ENCODE measurements at places on chromosomes 11 and 22. TPM values are rescaled to one million over a fixed set of nuclear protein-coding genes. Genes with fewer than 3 reads are reported as not detected.

GRCh38 chr11:121557348-121557747, 104.6 kb upstream of the SORL1-AS1 start:
- DNase-seq, result no peak
- no peak overlapping the region for H3K4me3 ChIP-seq
- no peaks in the 10 kb centered on the region for H3K27me3 ChIP-seq
- no peak overlapping the region for H3K27ac ChIP-seq

- peak overlapping the region; percentile 43 for H3K27ac ChIP-seq
- peaks cover 9% of the 10 kb centered on the region for H3K4me1 ChIP-seq
- DNase-seq, result no peak
- H3K27me3 ChIP-seq, result no peaks in the 10 kb centered on the region
These were observed 63.8 kb upstream of the RRAS2 start for GRCh38 chr11:14422814-14423182.

- H3K4me3 ChIP-seq, result no peak overlapping the region
- no peak for DNase-seq
- H3K36me3 ChIP-seq, result no peaks in the 10 kb centered on the region
These were observed 56.2 kb downstream of the DENND5A start for GRCh38 chr11:9208726-9209501.

- no peak for DNase-seq
- no peaks in the 10 kb centered on the region for H3K36me3 ChIP-seq
- no peaks in the 10 kb centered on the region for H3K4me1 ChIP-seq
- no peak overlapping the region for H3K4me3 ChIP-seq
- no peaks in the 10 kb centered on the region for H3K27me3 ChIP-seq
- no peak overlapping the region for H3K27ac ChIP-seq
These were observed 106.4 kb downstream of the MIAT start for GRCh38 chr22:26763633-26764361.

DNA sequence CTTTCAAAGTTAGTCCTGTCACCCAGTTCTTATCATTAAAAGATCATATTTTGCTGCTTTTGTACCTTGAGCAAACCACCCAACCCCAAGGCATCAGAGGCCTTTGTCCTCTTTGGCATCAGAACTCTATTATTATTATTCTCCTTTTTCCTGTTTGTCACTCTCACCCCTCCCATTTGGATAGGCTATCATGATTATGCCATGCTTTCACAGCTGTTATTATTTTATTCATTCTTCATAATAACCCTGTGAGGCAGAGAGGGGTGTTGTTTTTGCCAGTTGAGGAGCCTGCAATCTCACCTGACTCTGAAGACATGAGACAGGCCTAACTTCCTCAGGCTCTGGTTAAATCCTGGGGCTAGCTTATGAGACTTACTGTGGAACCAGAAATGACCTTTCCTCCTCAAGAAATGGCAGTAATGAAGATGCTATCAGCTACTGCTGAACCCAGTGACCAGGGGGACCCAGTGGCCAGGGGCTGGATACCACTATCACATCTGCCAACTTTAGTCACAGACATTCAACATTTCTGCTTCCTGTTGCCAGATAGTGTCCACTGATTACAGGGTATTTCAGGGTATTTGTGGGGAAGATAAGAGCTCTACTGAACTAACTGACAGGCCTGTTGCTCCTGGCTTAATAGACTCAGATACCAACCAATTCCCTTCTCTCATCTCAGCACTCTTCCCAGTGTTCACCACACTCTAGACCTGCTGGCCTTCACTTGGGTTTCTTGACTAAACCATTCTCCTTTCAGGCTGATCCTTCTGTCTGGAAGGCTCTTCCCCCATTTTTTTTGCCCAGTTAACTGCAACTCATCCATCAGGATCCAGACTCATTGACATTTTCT, 11.8 kb upstream of the SWAP70 start:
- no peaks in the 10 kb centered on the region for H3K4me1 ChIP-seq
- H3K27ac ChIP-seq, result no peak overlapping the region
- H3K27me3 ChIP-seq, result no peaks in the 10 kb centered on the region
- no peak for DNase-seq
- no peak overlapping the region for H3K4me3 ChIP-seq

- H3K4me3 ChIP-seq, result no peak overlapping the region
- no peaks in the 10 kb centered on the region for H3K27me3 ChIP-seq
- H3K36me3 ChIP-seq, result no peaks in the 10 kb centered on the region
- H3K4me1 ChIP-seq, result no peaks in the 10 kb centered on the region
- no peak overlapping the region for H3K27ac ChIP-seq
These were observed 4.3 kb upstream of the PATZ1 start for GRCh38 chr22:31350410-31350863.

GRCh38 chr11:130581646-130582045, 133.2 kb downstream of the ADAMTS15 start:
- no peak overlapping the region for H3K27ac ChIP-seq
- no peaks in the 10 kb centered on the region for H3K4me1 ChIP-seq
- no peak for DNase-seq
- no peak overlapping the region for H3K4me3 ChIP-seq

DNA sequence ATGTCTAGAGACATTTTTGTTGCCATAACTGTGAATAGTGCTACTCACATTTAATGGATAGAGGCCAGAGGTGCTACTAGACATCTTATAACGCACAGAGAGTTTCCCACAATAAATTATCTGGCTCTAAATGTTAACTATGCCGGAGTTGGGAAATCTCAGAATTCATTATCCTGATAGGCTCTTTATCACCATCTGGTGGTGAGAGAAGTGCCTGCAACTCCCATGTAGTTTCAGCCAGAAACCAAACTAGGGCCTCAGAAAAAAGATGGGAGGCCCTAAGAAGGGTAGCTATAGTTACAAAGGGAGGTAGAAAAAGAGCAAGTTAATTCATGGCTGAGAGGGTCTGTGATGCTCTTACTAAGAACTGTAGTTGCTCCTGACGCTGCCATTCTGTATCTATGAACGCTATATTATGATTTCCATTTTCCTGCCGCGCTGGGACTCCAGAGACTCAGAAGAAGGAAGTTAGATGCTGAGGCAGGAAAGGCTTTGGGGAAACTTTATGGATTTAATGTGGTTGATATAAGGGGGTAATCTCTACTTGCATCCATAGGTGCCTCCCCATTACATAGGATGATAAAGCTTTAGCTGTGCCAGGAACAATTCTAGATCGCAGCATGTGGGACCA, 22.9 kb upstream of the MRPL17 start:
- peak; percentile 55 for DNase-seq
- H3K4me3 ChIP-seq, result no peak overlapping the region
- H3K4me1 ChIP-seq, result no peaks in the 10 kb centered on the region
- H3K27me3 ChIP-seq, result no peaks in the 10 kb centered on the region
- H3K27ac ChIP-seq, result no peak overlapping the region

The OR6A2 gene
- total RNA-seq, result 1.0 TPM

The SCUBE1 gene
- total RNA-seq, result 0.14 TPM

The MRPL40 gene
- 12.0 TPM for total RNA-seq

The HBG2 gene
- not detected for total RNA-seq

The KRTAP5-2 gene
- not detected for total RNA-seq

The SLC17A6 gene
- total RNA-seq, result not detected

Data from uterus (tissue), 4 donors.